IPS DF 19.7 (cell line): ENCODE measurements at places on chromosomes 11 and 22.

DNA sequence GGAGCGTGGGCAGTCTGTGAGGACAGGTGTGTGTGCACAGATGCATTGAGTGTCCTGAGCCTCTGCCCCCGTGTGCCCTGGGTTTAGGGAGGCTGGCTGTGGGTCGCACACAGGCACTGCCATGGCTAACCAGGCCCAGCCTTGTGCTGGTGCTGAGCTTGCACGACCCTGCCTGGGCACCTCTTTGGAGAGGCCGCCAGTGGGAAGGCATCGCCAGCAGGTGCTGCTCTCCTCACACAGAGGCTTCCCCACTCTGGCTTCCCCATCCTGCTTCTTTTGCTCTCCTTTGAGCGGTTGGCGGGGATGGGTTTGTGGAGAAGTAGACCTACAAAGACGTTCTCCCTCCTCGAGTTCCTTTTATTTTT is 4.1 kb downstream of the WNT7B start:
- DNase-seq, result no peak

- no peak for DNase-seq
These were observed 45.2 kb downstream of the RASSF10 start for GRCh38 chr11:13054278-13054677.

GRCh38 chr11:115775846-115776245 is 271.6 kb upstream of the CADM1 start:
- DNase-seq, result no peak

DNA sequence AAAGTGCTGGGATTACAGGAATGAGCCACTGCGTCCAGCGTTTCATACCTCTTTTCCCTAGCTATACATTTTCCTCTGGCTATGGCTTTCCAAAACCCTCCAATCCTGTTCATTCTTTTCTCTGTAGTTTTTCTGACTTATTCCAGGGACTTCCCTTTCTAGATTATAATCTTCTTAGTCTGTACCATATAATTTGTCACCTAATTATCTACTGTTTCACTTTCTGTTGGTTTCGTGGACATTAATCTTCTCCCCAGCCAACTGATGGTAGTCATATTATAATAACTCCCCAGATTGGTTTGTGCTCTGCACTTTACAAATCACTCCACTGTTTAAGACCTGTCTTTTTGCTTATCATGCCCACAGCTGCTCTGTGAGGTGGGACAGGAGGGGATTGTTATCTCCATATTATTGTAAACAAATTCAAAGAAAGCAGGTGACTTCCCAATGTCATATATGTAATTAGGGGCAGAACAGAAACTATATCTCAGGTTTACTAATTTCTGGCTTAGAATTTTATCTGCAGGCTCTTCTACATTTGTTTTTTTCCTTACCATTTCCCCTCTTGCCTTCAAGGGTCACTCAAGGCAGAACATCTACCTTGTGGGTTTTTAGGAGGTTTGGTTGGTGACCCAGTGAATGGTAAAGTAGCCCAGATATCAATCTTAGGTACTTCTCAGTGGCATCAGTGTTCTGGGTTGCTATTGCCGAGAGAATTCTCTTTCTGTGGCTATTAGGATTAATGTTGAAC is 23.9 kb downstream of the STIM1 start:
- DNase-seq, result no peak

- DNase-seq, result no peak
These were observed 8.9 kb upstream of the ETS1 start for GRCh38 chr11:128596250-128596649.

DNA sequence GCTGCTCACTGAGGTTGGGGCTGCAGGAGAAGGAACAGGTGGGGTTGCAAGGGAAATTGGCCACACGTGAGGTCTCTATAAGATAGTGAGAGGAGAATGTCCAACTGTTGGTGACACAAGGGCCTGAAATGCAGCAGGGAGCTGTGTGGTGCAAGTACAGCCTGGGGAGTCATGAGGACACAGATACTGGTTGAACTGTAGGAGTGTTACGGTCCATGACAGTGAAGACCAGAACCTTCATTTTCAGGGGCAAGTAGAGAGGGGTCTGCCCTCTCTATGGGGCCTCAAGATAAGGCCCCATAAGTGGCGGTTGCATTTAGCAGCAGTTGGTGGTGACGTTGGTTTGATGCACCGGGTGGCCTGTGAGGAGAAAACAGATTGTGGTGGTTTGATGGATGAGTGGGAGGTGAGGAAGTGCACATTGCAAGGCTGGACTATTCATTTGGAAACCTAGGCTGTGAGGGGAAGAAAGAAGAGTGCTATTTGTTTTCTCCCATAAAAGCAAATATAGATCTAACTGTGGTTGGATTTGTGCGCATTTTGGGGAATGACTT is 39.4 kb downstream of the MICAL2 start:
- no peak for DNase-seq

GRCh38 chr11:69251639-69252489 is 42.1 kb upstream of the MYEOV start:
- no peak for DNase-seq

DNA sequence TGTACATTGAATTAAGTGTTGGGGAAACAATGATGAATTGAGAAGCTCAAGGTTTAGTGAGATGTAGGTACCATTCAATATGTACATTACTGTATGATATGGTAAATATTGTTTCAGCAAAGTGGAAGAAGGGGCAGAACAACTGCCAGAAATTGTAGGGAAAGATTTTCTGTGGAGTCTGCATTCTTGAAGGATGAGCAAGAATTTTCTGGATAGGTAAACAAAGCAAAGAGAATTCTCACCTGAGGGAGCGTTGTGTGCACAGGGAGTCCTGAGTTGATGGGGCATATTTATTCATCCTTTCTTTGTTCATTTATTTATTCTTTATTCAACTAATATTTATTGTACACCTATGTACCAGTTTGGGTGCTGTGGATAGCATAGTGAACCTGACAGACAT is 83.2 kb downstream of the TMEM135 start:
- no peak for DNase-seq

GRCh38 chr11:108757630-108758029 is 92.8 kb downstream of the DDX10 start:
- no peak for DNase-seq

DNA sequence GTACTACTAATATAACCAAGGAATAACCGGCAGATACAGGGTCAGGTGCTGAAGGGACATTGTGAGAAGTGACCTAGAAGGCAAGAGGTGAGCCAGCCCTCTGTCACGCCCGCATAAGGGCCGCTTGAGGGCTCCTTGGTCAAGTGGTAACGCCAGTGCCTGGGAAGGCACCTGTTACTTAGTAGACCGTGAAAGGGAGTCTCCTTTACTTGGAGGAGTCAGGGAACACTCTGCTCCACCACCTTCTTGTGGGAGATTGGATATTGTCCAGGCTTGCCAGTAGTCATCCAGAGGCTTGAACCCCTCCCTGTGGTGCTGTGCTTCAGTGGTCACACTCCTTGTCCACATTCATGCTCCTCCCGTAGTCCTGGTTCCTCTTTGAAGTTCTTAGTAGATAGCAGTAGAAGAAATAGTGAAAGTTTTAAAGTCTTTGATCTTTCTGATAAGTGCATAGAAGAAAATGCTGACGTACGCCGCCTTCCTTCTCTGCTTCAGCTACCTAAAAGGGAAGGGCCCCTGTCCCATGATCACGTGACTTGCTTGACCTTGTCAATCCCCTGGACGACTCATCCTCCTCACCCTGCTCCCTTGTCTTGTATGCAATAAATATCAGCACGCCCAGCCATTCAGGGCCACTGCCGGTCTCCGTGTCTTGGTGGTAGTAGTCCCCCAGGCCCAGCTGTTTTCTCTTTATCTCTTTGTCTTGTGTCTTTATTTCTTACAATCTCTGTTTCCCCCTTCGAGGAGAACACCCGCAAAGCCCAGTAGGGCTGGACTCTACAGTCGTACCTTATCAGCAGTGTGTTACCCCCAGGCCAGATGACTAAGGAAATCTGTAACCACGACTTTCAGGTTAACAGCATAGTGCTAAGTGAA is 6.1 kb downstream of the NUP50 start:
- no peak for DNase-seq

GRCh38 chr11:65786786-65787636 is at the start of gene OVOL1:
TSS of gene OVOL1 (plus strand) at chr11:65787063. CDS start at chr11:65787374, 311 bp downstream.
- no peak for DNase-seq

GRCh38 chr22:27571463-27572277 is 229.9 kb downstream of the MN1 start:
- no peak for DNase-seq

GRCh38 chr11:134022748-134023147 is 46.1 kb upstream of the JAM3 start:
- DNase-seq, result no peak

- DNase-seq, result peak; percentile 38
These were observed 27.0 kb downstream of the KMT5B start for GRCh38 chr11:68186061-68186460.

DNA sequence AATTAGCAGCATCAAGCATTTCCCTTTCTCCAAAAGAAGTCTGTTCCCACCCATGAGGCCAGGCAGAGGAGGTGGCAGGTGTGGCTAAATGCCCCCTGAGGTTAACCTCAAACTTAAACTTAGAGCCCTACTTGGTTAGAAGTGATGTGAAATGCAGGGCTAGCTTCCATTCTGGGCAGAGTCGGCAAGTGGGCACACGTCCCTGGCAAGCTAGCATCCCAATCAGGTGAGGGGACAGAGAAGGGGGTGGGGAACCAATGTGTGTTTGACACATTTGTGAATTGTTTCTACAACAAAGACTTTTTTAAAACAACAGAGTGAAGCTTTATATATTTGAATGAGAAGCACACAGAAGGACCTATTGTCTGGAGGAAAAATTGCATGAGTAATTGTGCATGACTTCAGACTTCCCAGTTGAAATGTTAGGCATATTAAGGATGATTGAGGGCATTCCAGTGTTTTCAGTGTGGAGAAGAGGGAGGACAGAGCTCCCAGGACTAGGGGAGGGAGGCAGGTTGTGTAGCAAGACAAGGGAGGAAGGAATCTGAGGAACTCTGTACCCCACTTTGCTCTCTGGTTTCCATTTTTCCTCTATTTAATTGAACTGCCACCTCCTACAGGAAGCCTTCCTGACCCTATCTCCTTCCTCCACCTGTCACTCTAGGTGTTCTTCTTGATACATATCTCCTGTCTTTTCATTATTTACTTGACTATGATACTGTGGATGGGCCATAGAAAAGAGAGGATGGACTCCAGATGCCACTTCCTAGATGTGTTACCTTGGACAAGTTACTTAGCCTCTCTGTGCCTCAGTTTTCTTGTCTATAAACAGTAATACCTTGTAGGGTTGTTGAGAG is 83.3 kb upstream of the PICALM start:
- DNase-seq, result no peak

- DNase-seq, result no peak
These were observed 24.0 kb upstream of the MPPED1 start for GRCh38 chr22:43387815-43388214.

DNA sequence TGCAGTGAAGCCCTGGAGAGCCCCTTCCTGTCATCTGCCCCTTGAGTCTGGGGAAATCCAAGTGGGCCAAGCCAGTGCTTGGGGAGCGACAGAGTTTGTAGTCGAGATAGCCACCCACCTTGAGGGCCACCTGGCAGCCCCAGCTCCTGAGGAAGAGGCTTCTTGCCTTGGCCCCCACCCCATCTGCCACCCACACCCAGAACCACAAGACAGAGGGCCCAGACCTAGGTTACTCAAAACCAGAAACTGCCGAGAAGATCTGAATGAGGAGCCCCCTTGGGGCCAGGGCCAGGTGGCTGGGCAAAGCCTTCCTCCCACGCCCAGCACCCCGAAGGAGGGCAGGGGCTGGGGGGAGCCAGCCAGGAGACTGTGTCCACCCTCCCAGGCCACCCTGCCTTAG is 18.8 kb upstream of the PRR5 start:
- no peak for DNase-seq

- no peak for DNase-seq
These were observed 15.0 kb downstream of the CLDN5 start for GRCh38 chr22:19509191-19509590.

DNA sequence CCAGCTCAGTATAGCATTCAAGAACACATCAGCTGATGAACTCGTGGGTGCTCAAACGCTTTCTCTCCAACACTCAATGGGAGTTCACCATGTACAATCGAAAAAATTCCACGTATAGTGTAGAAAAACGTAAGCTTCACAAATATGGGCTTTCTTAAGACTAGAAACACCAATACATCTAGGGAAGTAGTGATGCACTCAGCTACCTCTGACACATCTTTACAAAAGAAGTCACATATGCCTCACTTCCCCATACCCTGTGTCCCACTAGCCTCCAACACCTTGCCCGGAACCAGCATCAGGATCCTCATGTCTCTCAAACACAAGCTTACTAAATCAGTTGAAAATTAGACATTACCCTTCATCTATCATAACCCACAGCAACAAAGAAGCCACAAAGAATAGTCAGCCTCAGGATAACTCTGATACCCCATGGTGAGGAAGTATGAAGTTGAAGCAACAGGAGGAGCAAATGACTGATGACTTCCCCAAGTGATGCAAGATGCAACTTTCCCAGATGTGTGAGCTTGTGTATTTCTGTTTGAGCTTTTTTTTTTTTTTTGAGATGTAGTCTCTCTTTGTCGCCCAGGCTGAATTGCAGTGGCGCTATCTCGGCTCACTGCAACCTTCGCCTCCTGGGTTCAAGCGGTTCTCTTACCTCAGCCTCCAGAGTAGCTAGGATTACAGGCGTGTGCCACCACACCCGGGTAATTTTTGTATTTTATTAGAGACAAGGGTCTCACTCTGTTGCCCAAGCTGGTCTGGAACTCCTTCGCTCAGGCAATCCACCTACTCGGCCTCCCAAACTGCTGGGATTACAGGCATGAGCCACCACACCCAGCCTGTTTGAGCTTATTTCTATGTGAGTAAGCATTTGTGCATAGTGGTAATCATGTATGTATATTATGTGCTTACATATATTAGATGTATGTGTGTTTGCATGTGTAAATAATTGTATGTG is 8.5 kb upstream of the DENND5A start:
- no peak for DNase-seq

DNA sequence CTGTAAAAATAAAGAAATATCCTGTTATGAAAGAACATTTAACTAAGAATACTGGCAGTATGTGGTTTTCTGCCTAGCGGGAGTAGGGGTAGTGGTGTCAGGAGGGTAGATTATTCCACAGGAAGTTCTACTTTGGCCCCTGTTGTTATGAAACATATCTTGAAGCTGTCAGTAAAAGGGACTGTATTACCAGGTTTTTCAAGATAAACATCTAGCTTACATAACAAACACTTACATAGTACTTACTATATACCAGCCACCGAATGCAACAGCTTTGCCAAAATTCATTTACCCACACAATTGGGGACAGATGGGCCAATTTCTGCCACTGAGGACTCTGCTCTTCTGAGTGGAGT is 3.7 kb downstream of the TMEM123 start:
- DNase-seq, result no peak
